ENCODE measurements at places on chromosomes 3 and 15.

DNA sequence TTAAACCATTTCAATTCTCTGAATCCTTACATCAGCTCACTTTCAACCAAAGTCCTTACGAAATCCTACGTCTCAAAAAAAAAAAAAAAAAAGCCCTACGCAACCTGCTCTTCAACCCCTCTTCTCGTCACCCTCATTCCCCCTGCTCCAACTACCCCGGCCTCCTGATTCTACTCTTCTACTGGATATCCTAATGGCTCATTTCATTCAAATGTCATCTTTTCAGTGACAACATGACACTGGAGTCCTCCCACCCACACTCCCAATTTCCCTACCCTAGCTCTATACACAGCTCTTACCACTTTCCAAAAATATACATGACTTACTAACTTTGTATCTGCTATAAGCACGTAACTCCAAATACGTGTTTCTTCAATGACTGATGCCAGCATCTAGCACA is 11.5 kb downstream of the UBP1 start:
- DNase-seq = no peak

DNA sequence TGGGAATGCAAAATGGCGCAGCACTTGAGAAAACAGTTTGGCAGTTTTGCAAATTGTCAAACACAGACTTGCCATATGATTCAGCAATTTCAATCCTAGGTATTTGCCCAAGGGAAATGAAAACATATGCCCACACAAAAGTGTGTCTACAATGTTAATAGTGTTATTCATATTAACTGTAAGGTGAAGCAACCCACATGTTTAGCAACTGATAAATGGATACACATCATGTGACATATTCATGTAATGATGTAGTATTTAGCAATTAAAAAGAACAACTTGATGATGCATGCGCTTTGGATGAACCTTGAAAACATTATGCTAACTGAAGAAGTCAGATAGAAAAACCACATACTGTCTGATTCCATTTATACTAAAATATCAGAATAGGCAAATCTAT is 539.0 kb upstream of the PPP2R3A start:
- no peak for DNase-seq

- no peak for DNase-seq
These were observed 40.9 kb downstream of the CRTC3 start for GRCh38 chr15:90570643-90571042.

DNA sequence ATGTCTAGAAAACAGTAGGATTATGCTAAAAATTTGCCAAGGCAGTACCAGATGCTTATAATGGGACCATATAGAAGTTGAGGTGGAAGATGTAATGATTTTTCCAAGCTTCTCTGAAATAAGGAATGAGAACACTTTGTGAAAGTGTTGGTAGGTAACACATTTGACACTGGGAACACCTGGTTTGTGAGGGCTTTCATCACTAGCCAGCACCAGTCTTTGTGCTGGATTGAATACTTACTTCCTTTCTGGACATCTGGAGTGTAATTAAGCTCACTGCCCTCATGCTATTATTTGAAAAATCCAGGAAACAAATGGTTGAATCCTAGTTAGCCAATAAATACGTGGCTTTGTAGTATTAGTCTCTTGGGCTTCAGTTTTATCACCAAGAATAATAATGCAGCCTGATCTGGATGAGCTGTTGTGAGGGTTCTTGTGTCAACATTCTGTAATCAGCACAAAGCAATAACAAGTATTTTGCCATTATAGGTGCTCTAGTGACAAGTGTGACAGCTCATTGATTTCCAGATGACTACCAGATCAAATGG is 12.9 kb downstream of the CCDC80 start:
- DNase-seq = no peak

GRCh38 chr15:51935466-51936104 is 36.0 kb downstream of the LEO1 start:
- DNase-seq = no peak
